ENCODE measurements at places on chromosomes 5 and 9.

- DNase-seq = no peak
Measured at GRCh38 chr9:112605518-112605917, 112.4 kb downstream of the INIP start.

GRCh38 chr9:126550891-126551351 lies 62.8 kb upstream of the LMX1B start:
- DNase-seq = no peak

- DNase-seq = no peak
Measured at GRCh38 chr9:120737416-120738165, 23.3 kb upstream of the MEGF9 start.

DNA sequence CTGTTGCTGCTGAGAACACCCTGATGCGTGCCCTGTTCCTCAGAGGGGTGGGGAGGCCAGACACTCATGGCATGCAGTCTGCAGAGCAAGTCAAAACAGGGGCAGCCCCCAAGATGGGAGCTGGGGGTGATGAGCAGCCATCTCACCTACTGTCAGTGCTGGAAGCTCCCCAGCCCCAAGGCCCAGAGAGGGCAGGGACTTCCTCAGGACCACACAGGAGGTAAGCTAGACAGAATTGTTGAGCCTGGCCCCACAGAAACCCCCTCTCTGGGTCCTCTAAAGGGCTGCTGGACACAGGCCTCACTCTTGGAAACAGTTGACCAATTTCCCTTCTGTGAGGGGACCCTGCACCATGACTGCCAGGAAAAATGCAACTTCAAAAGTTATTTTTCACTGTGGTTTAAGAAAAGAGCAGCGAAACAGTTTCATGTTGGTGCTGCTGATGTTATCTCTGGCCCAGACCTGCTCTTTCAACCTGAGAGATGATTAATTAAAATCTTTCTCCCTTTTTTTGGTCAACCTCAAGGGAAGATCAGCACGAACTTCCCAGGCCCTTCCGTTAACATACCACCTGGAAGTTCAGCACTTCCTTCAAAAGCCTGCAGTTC lies 9.6 kb downstream of the CSF2 start:
- DNase-seq = no peak

DNA sequence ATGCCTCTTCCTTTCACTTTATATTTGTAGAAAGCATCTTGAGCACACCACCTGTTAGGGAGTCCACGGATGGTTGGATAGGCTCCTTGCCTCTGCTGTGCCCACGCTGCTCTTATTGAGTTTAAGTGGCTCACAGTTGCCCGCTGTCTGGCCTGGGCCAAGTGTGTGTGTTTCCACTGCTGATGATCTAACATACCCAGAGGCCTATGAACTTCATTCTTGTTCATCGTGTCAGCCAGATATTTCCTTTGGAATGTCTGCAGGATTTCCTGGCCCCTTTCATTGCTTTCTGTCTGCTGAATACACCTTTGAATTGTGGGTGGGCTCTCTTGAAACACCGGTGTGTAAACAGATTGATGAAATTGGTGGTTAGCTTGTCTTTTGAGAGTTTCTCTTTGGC lies 46.6 kb downstream of the MVB12B start:
- DNase-seq = no peak

GRCh38 chr5:5313101-5313635 lies 109.3 kb upstream of the ICE1 start:
- no peak for DNase-seq

GRCh38 chr9:127035423-127035822 lies 87.0 kb downstream of the ANGPTL2 start:
- DNase-seq = no peak

- DNase-seq = no peak
Measured at GRCh38 chr9:70486127-70486526, 71.7 kb upstream of the KLF9 start.

- DNase-seq = no peak
Measured at GRCh38 chr9:108058135-108058814, 568.7 kb upstream of the KLF4 start.

- no peak for DNase-seq
Measured at GRCh38 chr9:86665416-86665815, 281.9 kb downstream of the GAS1 start.

DNA sequence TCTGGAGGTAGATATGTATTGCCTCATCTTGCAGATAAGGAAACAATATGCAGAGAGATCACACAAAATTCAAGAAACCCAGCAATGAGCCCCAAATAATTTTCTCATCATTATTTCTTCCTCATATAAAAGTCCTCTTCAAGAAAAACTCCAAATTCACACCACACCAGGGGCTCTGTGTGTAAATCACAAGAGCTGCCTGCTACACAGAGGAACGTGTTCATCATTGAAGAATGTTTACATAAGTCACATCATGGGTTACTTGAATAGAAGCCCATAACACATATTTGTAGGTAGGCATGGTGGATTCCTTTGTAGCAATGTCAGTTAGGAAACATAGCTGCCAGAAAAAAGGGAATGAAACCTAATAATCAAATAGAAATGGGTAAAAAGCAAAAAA lies 308.1 kb upstream of the TLE4 start:
- no peak for DNase-seq
